ENCODE measurements at places on chromosomes 3 and 15.

- no peak for DNase-seq
These were observed at the start of gene MME for GRCh38 chr3:155079746-155080487. Gene MME (plus strand): TSS chr3:155080319. CDS start chr3:155084168, 3,849 bp downstream.

- DNase-seq = no peak
These were observed 10.4 kb downstream of the FAM174B start for GRCh38 chr15:92645051-92645631.

- no peak for DNase-seq
These were observed 30.7 kb downstream of the PLA1A start for GRCh38 chr3:119628390-119628789.

- no peak for DNase-seq
These were observed 605.0 kb downstream of the NLGN1 start for GRCh38 chr3:174002543-174002942.

DNA sequence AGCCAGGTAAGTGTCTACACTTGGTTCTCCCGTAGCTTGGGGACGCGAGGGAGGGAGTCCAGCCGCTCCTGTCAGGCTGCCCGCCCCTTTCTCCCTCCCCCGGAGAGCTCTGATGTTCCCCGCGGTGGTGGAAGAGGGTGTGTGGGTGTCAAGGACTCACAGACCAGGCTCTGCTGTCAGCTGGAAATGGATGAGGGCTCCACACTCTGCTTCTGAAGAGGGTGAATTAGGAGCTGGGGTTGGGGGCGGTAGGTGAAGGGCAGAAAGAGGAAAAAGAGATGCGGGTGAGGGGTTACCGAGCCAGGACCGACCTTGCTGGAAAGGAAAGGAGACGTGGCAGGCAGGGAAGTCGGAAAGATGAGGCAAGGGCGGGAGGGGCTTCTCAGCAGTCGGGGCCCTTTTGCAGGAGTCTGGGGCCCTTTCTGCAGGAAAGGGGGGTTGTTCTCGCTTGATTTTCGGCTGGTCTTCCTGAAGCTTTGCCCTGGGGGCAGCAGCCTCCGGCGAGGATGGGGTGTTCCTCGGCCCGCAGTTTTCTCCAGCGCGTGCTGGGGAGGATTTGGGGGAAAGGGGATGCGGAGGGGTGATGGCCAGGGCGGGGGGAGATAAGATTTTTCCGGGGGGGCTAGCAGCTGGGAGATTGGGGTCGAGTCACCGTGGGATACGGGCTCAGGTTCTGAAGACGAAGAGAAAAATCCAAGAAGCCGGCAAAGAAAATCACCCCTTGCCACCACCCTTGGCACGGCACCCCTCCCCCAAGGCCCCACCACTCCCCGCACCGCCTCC is 602 bp upstream of the BAHD1 start:
- DNase-seq = no peak

- DNase-seq = no peak
These were observed 15.3 kb downstream of the PYDC2 start for GRCh38 chr3:191476066-191476772.

DNA sequence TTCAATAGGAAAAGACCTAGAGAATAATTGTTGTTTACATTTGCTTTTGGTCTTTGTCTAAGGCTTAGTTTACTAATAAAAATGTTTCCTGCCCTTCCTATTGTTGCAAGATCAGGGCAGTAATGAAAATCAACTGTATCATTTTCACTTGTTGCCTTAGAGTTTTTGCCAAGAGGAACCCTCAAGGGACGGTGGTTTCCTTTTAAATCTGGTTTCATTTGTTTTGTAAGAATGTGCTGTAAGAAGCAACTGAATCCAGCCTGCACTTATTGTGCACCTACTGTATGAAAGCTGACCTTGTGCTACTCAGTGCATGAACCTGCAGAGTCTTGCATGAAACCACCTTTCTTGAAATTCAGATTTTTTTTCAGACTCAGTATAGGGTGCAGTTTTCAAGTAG is 5.3 kb downstream of the IGF1R start:
- DNase-seq = no peak

- no peak for DNase-seq
These were observed 27.6 kb downstream of the LMCD1 start for GRCh38 chr3:8529181-8529637.

DNA sequence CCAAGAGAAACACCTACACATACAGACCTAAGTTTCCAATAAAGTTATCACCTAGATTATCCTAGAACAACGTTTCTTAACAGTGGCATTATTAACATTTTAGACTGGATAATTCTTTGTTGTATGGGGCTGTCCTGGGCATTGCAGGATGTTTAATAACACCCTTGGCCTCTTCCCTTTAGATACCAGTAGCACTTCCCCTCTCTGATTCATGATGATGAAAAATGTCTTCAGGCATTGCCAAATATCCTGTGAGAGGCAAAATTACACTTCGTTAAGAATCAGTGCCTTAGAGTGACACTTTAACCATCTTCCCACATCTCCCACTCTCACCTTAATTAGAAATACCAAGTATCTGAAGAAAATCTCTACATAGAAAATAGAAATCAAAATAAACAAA is 352.6 kb downstream of the CGGBP1 start:
- no peak for DNase-seq
